Cardiac muscle cell (in vitro differentiated cells and primary cell): ENCODE measurements at places on chromosomes 4 and X.

DNA sequence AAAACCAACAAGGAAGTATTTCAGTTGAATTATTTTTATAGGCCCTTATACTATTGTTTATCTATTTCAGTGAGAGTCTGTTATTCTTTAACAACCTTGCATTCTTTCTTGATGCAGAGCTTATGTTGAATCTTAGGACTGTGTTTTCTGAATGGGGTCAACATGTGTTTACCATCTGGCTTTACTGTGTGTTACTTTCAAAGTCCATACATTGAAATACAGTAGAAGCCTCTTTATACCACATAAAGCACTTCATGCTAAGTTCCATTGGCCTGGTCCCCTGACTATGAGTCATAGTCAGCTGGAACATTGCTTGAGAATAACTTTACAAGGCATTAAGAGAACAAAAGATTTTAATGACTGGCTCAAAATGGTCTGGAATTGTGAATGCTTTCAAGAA is 152.6 kb downstream of the GASK1B start:
- no peak for DNase-seq

DNA sequence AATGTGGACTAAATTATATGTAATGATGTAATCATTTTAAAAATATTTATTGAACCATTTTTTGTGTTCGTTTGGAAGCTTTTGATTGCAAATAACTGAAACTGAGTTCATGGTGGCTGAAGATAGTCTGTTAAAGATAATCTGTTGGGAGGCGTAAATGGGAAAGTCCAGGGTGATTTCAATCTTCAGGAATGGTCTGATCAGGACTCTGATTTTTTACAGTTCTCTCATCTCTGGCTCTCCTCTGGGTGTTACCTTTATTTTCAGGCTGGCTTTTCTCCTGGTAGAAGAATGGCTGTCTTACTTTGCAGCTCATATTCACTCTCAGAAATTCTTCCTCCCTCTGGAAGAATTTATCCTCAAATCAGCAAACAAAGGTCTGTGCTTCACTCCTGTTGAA is 199.0 kb upstream of the LEF1 start:
- DNase-seq, result no peak

- no peak for DNase-seq
Observed at GRCh38 chr4:15234856-15235126, 193.0 kb upstream of the C1QTNF7 start.

GRCh38 chrX:143634663-143635455 is 1.0 kb downstream of the SLITRK4 start:
- peak; percentile 53 for DNase-seq

DNA sequence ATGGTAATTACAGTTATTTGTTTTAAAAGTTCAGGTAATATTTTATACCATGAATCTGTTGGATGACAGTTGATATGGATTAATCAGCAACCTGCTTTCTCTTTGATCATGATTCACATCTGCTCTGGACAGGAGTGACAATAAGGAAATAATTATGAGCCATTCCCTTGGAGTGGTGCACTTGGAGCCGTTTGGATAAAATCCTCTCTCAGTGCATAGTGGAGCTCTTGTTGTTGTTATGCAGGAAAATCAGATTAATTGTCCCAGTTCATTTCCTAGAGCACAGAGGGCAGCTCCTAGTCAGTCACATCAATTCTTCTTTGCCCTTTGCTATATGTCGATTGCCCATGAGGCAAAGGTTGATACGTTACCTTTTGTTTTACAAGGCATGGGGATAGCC is 668.3 kb upstream of the NR3C2 start:
- no peak for DNase-seq

- DNase-seq, result no peak
Observed at GRCh38 chr4:145014365-145014764, 83.6 kb downstream of the ANAPC10 start.

DNA sequence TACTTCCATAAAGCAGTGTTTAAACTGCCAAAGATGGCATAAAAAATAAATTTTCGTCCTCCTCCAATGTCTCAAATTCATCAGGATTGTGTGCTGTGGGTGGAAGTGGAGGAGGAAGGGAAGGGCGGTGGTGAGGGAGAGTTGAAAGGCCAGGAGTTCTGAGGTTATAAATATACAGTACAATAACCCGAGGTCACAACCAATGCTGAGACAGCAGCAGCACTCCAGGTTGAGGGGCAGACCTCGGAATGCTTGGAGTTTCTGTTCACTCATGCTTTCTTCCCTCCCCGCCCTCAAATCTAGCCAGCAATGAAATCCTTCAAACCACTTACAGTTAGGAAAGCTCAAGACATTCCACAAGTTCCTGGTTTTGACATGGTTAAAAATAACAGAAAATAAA is 134.0 kb upstream of the SMAD1 start:
- peak; percentile 12 for DNase-seq

GRCh38 chrX:30637874-30638815 is 15.1 kb upstream of the GK start:
- no peak for DNase-seq

DNA sequence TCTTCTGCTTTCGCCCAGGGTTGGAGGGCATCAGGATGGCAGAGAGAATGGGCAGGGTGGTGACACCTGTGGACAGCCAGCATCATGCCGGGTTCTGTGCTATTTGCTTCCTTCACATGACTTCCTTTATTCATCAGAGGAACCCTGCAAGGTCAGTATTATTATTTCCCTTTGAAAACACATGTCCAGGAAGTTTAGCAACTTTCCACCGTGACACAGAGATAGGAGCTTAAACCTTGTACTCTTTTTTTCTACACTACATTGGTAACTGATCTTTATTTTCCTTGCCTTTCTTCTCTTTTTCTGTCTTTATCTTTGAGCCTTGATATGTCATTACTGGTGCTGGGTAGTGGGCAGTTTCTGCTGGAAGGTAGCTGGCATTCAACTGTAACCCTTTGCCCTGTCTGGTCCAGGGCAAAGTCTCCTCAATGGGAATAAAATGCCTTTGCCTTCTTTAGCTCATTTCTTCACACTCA is 5.0 kb upstream of the MGST2 start:
- peak; percentile 50 for DNase-seq

GRCh38 chr4:153418121-153418520 is 48.0 kb upstream of the TMEM131L start:
- peak; percentile 44 for DNase-seq

DNA sequence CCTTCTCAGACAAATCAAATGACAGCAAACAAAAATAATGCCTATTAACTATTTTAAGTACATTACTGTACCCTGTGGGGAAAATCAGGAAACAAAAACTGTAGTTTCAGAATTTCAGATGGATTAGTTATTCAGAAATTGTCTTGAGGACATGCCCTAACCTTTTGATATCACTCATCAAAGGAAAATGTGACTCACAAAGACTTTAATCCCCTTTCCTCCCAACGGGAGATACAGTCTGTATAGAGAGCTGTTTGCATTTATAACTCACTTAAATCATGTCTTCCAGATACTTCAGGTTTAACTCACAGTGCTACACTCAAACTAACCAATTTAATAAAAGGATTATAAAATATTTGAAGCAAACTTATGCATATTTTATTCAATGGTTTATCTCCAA is 304.0 kb downstream of the MAPK10 start:
- DNase-seq, result no peak

GRCh38 chr4:105193536-105193935 is 46.9 kb downstream of the TET2 start:
- DNase-seq, result no peak

DNA sequence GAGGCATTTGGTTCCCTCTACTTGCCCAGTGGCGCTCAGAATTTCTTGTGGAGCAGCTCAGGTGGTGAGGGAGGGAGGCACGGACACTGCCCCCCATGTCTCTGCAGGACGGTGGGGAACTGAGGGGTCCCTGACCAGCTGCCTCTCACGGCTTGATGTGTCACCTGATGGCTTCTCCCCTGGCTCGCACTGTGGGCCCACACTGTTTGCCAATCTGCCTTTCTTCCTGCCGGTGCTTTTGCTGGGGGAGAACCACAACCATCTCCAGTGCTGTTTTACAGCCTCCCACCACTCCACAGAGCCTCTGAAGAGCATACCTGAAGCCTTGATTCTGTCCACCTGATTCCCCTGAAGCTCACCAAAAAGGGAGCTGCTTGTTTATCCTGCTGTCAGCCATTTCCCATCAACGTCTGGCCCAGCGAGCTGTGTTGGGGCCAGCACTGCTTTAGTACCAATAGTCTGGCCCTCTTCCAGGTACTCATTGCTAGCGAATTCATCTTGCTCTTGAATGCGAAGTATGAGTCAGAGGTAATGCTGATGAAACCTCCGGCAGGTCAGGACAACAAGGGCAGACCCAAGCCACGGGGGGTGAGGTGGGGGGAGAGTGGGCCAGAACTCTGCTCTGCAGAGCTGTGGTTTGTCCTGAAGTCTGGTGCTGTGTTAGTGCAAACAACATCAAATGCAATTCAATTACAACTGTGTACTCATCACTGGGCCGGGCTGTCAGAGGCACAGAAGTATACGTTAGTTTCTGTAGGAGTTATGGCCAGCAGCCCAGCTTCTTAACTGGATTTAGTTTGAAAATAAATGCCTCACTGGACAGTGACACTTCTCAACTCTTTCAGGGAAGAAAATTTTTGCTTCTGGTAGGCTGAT is 208.3 kb upstream of the JADE1 start:
- no peak for DNase-seq

- DNase-seq, result peak; percentile 57
Observed at GRCh38 chr4:10403633-10404445, 53.4 kb downstream of the ZNF518B start.

DNA sequence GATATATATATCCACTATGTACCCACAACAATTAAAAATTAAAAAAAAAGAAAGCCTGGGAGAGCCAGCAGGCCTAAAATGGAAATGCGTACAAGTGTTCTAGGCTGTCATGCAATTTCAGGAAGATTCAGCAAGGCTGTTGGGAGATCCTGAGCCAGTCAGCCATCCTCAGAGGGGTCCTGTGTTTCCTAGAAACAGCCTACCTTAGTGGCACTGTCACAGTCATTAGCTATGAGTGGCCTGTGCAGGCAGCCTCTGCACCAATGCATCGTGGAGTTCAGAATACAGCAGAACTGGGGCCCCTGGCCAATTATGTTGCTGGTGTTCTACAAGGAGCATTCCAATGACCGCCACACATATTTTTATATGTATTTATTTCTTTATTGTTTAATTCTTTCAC is 21.0 kb upstream of the USP53 start:
- DNase-seq, result no peak

GRCh38 chr4:184891816-184892397 is 66.1 kb upstream of the ACSL1 start:
- DNase-seq, result no peak

GRCh38 chr4:40307627-40308497 is 27.3 kb upstream of the CHRNA9 start:
- DNase-seq, result no peak

- no peak for DNase-seq
Observed at GRCh38 chrX:20233336-20233735, 33.4 kb downstream of the RPS6KA3 start.

GRCh38 chr4:8315435-8316250 is 46.1 kb downstream of the HTRA3 start:
- DNase-seq, result peak; percentile 87

DNA sequence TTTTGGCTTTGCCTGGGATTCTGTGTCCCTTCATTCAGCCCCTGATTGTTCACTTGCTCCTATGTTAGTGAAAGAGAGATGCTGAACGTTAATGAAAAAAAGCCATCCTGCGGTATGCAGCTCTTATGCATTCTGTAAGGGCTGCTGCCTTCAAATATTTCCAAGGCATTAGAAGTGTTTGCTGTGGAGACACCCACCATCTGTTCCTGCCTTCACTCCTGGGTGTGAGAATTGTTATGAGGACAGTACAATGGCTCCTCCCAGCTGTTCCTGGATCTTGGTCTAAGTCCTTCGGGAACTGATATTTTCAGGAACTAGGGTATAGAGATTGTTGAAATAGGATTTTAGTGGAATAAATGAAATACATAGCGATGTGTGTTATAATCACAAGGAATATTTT is 427.1 kb upstream of the FAM47C start:
- DNase-seq, result no peak

DNA sequence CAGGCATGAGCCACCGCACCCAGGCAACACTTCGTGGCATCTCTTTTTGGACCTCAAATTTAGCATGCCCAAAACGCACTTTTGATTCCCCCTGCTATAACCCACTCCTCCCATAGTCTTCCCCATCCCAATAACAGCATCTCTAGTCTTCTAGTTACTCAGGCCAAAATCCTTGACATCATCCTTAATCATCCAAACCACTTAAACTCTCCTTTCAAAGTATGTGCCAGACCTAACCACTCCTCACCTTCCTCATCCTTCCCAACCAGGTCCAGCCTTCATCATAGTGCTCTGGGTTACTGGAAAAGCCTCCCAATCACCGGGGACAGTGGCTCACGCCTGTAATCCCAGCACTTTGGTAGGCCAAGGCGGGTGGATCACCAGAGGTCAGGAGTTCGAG is 41.9 kb downstream of the AFAP1 start:
- no peak for DNase-seq

DNA sequence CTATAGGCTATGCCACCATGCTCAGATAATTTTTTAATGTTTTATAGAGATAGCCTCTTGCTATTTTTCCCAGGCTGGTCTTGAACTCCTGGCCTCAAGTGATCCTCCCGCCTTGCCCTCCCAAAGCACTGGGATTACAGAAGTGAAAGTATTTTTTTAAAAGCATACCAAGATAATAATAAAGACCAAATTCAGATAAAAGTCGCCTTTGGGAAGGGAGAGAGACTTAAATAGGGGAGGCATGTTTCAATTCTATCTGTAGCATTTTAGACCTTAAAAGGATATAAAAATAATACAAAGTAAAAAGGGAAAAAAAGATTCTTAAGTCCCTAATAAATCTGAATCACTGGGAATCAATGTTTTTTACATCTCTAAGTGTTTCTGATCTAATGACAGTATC is 108.9 kb downstream of the AFAP1 start:
- DNase-seq, result no peak

DNA sequence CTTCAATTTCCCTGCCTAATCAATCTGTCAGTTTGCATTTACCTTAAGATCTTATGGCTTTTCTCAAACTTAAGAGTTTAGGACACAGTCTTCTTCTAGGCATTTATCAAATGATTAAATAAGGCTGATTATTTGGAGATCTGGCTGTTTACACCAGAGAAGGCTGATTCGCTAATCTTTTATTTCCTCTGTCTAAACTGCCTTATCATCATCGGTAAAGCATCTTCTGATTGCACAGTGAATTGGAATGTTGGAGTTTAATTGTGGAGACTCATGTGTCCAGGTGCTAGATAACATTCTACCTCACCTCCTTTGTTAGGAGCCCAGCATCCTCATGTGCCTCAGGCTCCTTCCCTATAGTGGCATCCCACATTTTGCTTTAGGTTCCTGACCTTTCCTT is 100.3 kb upstream of the DDIT4L start:
- no peak for DNase-seq

- no peak for DNase-seq
Observed at GRCh38 chr4:17535906-17536305, 20.9 kb downstream of the CLRN2 start.

GRCh38 chr4:122541996-122542395 is 78.9 kb downstream of the IL21 start:
- DNase-seq, result no peak

DNA sequence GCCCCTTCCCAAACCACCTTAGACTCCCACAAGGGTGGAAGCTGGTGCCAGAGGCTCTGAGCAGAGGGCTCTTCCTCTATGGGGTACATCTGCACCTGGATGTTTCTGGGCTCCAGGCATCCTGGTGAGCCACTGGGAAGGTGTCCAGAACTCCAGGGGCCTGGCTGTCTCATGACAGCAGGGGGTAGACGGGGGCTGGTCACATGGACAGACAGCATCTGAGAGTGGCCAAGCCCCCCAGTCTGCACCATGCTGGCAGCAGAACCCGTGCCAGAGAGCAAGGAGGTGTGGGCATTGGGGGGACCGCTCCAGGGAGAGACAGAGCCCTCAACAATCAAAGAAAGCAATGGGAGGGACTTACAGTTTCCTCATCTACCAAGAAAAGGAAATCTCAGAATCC is 39.5 kb downstream of the ZFYVE28 start:
- no peak for DNase-seq
